ENCODE measurements at places on chromosomes 6 and 20. TPM values are rescaled to one million over a fixed set of nuclear protein-coding genes. Genes with fewer than 3 reads are reported as not detected.

- H3K27me3 ChIP-seq: no peaks in the 10 kb centered on the region
- H3K4me3 ChIP-seq: no peak overlapping the region
- no peaks in the 10 kb centered on the region for H3K4me1 ChIP-seq
- H3K36me3 ChIP-seq: no peaks in the 10 kb centered on the region
- no peak overlapping the region for H3K27ac ChIP-seq
These were observed 116.0 kb upstream of the PTPRT start for GRCh38 chr20:43305749-43306148.

KCNG1 gene
- 23.7 TPM for total RNA-seq

- H3K36me3 ChIP-seq: no peaks in the 10 kb centered on the region
- DNase-seq: no peak
- no peaks in the 10 kb centered on the region for H3K27me3 ChIP-seq
- no peak overlapping the region for H3K27ac ChIP-seq
These were observed 618.6 kb downstream of the CBLN4 start for GRCh38 chr20:55386686-55387085.

CTSZ gene
- total RNA-seq: 43.6 TPM

TOX2 gene
- 1.1 TPM for total RNA-seq

DNA sequence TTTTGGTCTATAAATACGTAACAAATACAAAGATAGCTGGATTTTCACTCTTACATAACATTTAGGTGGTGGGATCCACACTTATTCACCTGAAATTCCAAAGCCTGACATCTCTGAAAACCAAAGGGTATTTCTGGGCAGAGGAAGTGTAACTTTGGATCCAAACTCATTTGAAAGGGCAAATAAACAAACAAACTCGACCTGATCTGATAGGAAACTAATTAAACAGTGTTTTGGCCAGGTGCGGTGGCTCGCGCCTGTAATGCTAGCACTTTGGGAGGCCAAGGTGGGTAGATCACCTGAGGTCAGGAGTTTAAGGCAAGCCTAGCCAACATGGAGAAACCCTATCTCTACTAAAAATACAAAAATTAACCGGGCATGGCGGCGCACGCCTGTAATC is 128.9 kb downstream of the ZMYND8 start:
- H3K36me3 ChIP-seq: peaks cover 39% of the 10 kb centered on the region
- H3K4me3 ChIP-seq: no peak overlapping the region
- no peaks in the 10 kb centered on the region for H3K27me3 ChIP-seq
- no peak for DNase-seq

- no peaks in the 10 kb centered on the region for H3K36me3 ChIP-seq
- peaks cover 7% of the 10 kb centered on the region for H3K4me1 ChIP-seq
- no peak overlapping the region for H3K4me3 ChIP-seq
- no peaks in the 10 kb centered on the region for H3K27me3 ChIP-seq
- DNase-seq: no peak
These were observed 393.0 kb downstream of the CDKAL1 start for GRCh38 chr6:20927130-20927860.

RFX6 gene
- total RNA-seq: not detected

- peak; percentile 98 for DNase-seq
- peak overlapping the region; percentile 60 for H3K27ac ChIP-seq
- peaks cover 10% of the 10 kb centered on the region for H3K4me1 ChIP-seq
- H3K4me3 ChIP-seq: no peak overlapping the region
- H3K36me3 ChIP-seq: peaks cover 20% of the 10 kb centered on the region
- no peaks in the 10 kb centered on the region for H3K27me3 ChIP-seq
These were observed 36.1 kb upstream of the MAP7 start for GRCh38 chr6:136586295-136586694.

OR2H2 gene
- total RNA-seq: not detected

SH3BGRL2 gene
- total RNA-seq: 9.7 TPM
